ENCODE measurements at places on chromosomes 6 and 20. TPM values are rescaled to one million over a fixed set of nuclear protein-coding genes. Genes with fewer than 3 reads are reported as not detected.

The FABP7 gene
- 1.0 TPM for total RNA-seq

The HCRTR2 gene
- not detected for total RNA-seq

The DEF6 gene
- 2.9 TPM for total RNA-seq

The PARD6B gene
- 5.2 TPM for total RNA-seq

The EMILIN3 gene
- 4.8 TPM for total RNA-seq

The ZNF512B gene
- 13.5 TPM for total RNA-seq

The ELOVL4 gene
- 0.84 TPM for total RNA-seq

The CPXM1 gene
- total RNA-seq: 1.2 TPM

The CST2 gene
- total RNA-seq: not detected

The PPP1R16B gene
- total RNA-seq: 8.5 TPM

All from right cardiac atrium (tissue), 5 donors.